ENCODE measurements at places on chromosomes 6 and 20.

- no peak for DNase-seq
These were observed 112.1 kb downstream of the ASXL1 start for GRCh38 chr20:32470025-32470861.

- DNase-seq: no peak
These were observed 77.0 kb downstream of the FAM120B start for GRCh38 chr6:170383466-170384035.

DNA sequence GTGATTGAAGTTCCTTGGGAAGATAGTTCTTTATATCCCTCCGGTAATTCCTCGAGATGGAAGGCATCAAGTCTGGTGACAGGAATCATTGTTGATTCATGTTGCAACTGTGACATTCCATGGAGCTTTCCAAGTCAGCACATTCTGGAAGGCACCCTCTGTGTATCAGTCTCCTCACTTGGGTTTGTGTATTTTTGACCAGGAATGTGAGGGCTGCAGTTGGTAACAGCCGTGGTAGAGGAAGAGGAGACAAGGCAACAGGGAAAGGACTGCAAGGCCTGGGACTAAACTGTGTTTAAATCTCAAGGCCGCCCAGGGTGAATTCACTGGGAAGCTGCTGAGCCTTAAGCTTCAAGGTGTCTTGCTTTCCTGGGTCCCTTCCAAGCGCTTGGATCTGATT lies 99.0 kb downstream of the CLIC5 start:
- DNase-seq: no peak

DNA sequence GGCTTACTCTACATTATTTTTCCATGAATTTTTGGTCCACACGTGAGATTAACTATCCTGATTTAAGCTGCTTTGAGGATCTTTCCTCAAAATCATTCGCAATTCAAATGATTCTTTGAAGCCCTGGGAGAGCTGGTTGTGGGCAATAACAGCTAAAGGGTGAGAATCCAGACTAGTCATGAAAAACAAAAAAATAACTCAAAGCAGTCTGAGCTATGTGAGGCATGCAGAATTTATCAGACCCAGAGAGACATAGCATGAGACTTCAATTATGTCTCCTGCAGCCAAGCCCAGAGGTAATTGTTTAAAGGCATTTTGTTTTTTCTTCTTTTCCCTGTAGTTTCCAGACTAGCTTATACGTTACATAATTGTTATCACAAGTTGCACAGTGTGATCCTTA lies 517.3 kb upstream of the PTCHD4 start:
- no peak for DNase-seq

DNA sequence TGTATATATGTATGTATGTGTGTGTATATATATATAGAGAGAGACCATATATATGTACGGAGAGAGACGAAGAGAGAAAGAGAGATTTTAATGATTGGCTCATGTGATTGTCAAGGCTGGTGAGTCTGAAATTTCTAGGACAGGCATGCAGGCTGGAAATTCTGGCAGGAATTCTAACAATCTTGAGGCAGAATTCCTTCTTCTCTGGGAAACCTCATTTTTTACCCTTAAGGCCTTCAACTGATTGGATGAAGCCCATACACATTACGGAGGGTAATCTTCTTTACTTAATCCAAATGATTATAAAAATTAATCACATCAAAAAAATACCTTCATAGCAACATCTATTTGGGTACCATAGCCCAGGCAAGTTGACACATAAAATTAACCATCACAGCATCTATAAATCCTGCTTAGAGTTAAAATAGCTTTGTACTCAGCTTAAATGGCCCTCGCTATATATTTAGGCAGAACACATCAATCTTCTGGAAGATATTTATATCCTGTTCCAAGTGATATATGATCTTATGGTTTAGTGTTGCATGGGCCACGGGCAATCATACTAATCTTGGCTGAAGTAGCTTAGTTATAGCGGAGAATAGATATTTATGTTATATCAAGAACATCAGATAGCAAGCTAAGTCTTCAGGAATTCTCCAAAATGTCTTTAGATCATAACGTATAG lies 36.6 kb downstream of the ABRACL start:
- DNase-seq: no peak

- DNase-seq: no peak
These were observed 70.1 kb upstream of the BMP2 start for GRCh38 chr20:6697228-6697972.

DNA sequence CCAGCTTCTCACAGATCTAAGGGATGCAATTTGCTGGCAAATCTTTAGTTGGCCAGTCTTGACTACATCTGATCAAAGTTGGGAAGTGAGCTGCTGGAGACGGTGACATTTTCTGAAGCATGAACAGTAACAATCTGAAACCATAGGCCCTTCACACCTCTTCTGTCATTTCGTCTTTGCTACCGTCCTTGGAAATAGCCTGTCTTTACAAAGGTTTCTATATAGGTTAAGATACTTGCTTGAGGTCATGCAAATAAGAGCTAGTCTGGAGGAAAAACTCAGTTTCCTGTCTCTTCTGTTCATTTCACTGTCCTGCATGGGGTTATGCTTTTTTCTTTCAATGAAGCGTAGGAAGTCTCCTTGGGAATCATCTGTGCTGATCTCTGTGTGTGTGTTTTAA lies 55.6 kb downstream of the CARMIL1 start:
- DNase-seq: no peak

Data from non-pigmented ciliary epithelial cell (primary cell).